ENCODE measurements at places on chromosomes 3 and 15.

DNA sequence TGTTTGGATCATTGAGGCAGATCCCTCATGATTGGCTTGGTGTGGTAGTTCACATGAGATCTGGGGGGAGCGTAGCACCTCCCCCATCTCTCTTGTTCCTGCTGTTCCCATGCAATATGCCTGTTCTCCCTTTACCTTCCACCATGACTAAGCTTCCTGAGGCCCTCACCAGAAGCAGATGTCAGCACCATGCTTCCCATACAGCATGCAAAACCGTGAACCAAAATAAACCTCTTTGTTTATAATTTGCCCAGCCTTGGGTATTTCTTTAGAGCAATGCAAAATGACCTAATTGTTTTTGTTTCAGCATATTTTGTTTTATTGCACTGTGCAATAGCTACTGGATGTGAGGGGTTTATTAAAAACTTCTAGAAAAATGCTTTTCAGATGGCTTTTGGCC lies 56.6 kb upstream of the CHST2 start:
- no peak for DNase-seq

GRCh38 chr15:82551646-82552247 lies 11.5 kb upstream of the RPS17 start:
- DNase-seq: no peak

DNA sequence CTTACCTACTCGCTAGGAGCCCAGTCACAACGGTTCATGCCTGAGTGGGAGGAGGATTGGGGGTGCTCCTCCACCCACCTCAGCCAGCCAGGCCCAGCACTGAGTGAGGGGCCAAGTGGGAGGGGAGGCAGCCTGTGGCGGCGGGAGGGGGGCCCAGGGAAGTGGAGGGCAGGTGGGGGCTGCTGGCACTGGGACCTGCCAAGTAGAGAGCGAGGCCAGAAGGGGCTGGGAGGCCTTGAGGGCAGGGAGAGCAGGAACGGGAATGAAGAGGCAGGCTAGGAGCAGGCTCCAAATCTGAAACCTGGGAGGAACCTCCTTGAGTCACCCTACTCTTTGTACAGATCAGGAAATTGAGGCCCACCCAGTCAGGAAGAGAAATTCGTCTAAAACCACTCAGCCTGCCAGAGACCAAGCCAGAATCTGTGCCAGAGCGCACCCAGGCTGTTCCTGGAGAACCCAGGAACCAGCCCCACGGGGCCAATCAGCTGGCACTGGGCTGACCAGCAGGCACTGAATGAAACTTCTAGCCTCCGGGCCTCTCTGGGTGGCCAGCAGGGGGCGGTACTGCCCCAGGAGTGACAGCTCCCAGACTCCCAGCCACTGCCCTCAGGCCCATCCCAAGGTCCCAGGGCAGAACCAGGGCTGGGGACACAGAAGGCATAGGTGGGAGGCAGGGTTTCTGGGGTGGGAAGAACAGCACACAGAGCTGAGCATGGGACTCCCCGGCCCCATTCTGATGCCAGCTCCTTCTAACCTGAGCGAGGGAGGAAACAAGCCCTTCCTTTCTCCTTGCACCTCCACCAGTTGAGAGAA lies 14.8 kb upstream of the CYP11A1 start:
- peak; percentile 76 for DNase-seq

DNA sequence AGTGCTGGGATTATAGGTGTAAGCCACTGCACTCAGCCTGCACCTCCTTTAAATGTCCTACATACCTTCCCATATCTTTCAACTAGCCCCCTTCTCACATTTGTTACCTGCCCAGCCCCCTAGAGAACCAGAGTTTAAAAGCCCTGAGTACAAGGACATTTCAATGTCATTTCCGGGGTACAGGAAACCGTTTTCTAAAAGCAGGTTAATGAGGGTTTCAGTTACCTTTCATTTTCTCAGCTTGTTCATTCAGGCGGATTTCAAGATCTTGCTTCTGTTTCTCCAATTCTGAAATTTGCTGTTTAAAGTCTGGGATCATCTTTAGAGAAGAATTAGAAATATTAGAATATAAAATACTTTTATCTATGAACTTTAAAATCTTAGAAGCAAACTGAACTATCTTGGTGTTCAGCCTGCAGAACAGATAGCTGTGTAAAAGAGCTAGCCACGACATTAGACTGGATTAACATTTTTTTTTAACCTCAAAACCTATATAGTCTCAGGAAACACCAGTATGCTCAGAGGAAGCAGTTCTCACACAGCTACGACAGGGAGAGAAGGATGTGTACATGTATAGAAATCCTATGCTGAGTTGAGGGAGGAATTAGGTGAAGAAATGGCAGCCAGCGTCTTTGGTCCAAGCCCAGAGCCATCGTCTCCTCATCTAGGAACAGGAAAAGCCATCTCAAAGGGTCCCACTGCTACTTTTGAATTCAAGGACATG lies 29.9 kb upstream of the GNB5 start:
- peak; percentile 38 for DNase-seq

DNA sequence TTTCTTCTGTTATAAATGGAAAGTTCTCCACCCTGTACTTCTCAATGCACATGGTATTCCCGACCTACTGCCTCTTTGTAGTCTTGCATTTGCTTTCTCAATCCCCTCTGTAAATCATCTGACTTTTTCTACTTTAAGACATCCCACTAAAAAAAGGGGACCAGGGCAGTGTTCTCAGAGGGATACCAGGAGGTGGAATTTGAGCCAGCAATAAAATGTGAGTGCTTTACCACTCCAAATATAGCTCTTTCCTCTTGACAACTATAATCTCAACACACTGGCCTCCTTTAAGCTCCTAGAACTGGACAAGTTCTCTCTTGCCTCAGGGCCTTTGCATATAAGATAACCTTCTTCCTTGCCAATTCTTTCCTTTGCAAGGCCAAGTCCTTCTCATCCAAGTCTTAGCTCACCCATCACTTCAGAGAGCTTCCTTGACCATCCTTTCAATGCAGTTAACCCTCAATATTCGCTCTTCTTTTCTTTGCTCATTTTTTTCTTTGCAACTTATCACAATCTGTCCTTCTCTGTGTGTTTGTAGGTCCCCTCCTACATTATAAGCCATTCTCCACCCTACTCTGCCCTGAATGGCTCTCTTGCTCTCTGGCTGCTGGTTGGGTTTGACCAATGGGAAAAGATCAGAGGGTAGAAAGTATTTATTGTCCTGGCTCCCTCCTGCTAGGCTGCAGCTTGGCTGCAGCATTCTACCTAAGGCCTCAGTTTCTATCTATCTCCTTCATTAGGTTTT lies 93.4 kb downstream of the PRICKLE2 start:
- DNase-seq: no peak

- DNase-seq: no peak
Measured at GRCh38 chr3:187902041-187902471, 156.8 kb upstream of the BCL6 start.

- no peak for DNase-seq
Measured at GRCh38 chr3:78844307-78844706, 923.5 kb downstream of the ROBO1 start.

GRCh38 chr3:139491966-139492365 lies 15.7 kb upstream of the RBP2 start:
- no peak for DNase-seq

GRCh38 chr15:47801522-47801921 lies 84.2 kb downstream of the SEMA6D start:
- DNase-seq: no peak

DNA sequence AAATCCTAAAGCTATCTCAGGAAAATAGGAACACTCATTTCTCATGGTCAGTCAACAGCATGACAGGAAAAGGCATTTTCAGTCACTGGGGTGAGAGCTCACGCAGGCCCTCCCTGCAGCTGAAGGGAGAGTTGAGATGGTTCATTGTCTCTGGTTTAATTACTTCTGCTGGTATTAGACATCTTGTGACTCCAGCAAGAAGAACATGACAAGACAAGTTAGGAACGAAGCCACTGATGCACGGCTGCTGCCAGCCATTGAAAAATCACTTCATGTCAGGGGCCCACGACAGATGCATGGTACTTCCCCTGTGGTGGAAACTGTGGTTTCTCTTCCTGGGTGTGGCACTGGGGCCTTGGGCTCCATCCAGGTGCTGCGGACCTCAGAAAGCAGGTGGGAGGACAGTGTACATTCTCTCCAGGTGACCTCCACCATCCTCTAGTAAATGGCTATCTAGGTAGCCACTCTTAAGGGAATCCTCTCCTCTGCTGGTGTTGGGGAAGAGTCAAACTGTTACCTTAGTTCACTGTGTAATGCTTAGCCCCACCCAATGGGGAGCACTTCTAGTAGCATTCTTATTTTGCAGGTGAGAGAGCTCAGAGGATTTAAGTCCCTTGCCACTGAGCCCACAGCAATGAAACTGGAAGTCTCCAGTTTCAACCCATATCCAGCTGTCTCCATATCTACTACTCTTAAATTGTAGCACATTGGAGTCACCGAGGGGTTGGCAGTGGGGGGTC lies 274.2 kb downstream of the LRTM1 start:
- DNase-seq: no peak

DNA sequence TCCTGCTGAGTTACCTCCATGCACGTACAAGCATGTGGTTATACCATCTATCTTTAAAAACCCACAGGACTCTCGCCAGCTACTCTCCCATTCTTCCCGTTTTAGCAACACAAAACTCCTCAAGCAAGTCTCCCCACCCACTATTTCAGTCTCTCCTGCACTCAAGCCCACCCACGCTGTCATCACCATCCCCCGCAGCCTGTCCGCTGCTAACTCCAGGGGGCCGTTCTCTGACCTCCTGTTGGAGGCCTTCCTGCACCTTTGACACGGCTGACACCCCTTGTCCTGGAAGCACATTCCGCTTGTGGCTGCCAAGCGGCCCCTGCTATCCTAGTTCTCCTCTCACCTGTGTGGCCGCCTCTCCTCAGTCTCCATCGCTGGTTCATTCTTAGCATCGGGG lies 7.5 kb upstream of the PCSK6 start:
- no peak for DNase-seq

- DNase-seq: peak; percentile 30
Measured at GRCh38 chr3:46286947-46287565, 44.8 kb downstream of the CCR3 start.

- DNase-seq: no peak
Measured at GRCh38 chr15:74027688-74028087, 33.2 kb downstream of the PML start.

- no peak for DNase-seq
Measured at GRCh38 chr15:52067545-52067926, 45.0 kb downstream of the BCL2L10 start.

DNA sequence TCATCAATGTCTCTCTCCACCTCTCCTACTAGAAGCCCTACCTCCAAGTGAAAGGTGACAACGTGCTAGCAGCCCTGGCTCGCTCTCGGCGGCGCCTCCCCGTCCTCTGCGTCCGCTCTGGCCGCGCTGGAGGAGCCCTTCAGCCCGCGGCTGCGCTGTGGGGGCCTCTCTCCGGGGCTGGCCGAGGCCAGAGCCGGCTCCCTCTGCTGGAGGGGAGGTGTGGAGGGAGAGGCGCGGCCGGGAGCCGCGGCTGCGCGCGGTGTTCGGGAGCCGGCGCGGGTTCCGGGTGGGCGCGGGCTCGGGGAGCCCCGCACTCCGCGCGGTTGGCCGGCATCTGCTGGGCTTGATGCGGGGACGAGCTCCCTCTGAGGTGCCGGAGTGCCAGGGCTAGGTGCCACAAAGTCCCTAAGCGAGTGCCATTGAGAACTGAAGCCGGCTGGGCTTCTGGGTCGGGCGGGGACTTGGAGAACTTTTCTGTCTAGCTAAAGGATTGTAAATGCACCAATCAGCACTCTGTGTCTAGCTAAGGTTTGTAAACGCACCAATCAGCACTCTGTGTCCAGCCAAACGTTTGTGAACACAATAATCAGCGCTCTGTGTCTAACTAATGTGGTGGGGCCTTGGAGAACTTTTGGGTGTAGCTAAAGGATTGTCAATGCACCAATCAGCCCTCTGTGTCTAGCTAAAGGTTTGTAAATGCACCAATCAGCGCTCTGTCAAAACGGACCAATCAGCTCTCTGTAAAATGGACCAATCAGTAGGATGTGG lies 84.8 kb upstream of the ARRDC4 start:
- no peak for DNase-seq

DNA sequence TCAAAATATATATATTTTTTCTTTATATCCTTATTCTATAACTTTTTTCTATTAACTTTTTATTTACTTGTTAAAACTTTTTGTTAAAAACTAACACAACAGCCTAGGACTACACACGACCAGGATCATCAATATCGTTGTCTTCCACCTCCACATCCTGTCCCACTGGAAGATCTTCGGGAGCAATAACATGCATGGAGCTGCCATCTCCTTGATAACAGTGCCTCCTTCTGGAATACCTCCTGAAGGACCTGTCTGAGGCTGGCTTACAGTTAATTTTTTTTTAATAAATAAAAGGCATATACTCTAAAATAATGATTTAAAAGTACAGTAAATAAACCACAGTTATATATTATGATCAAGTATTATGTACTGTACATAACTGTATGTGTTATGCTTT lies 58.9 kb downstream of the SFMBT1 start:
- no peak for DNase-seq

DNA sequence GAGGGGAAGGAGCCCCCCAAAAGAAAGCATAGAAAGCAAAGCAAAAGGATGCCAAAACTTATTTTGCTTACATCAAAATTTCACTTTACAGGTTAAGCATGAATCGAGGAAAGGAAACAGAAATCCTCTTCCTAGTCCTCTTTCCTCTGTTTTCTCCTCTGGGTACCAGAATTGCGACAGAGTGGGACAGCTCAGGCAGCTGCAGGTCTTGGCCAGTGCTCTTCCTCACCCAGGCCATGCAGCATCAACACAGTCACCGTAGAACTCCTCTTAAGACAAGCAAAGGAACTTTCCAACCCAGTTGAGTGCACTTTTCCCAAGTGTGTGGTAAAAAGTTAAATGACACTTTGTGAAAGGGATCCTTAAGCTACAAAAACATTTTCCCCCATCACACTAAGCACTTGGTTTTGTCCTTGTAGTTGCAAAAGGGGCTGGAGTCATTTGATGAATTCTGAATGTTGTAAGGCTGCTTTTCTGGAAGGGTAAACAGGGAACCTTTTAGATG lies 45.9 kb upstream of the MEX3B start:
- no peak for DNase-seq

GRCh38 chr3:46667061-46667621 lies 26.3 kb downstream of the ALS2CL start:
- DNase-seq: no peak

DNA sequence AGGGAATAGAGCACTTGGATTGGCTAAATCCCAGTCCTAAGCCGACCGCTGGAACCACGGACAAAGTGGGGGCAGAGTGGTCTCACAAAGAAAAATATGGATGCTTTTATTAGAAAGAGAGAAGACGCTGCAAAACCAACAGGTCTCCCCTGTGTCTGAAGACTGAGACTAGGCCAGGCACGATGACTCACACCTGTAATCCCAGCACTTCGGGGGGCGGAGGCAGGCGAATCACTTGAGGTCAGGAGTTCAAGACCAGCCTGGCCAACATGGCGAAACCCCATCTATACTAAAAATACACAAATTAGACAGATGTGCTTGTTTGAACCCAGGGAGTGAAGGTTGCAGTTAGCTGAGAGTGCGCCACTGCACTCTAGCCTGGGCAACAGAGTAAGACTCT lies 61.8 kb downstream of the ZDHHC19 start:
- no peak for DNase-seq

DNA sequence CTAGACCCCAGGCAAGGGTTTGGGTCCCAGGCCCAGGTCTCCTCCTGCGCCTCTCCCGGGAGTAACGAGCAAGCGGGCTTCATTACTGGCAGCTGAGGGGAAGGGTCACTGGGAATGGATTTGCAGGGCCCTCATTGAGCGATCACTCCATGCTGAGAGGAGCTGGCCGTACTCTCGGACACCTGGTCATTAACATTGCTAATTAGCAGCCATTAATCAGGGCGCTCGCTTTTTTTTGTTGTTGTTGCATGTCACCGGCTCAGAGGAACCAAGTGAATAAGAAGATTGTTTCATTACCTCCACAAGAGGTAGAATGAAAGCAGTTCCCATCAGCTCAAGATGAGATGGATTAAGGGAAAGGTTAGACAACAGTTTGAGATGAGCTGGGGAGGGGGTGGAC lies 293.0 kb upstream of the ATP11B start:
- no peak for DNase-seq

Data from CD4-positive, alpha-beta T cell treated with Interleukin-2 at 100 ng/mL for 4 hours (primary cell).